ENCODE measurements at places on chromosomes 7 and 10. TPM values are rescaled to one million over a fixed set of nuclear protein-coding genes. Genes with fewer than 3 reads are reported as not detected.

MACROH2A2 gene
- 21.8 TPM for total RNA-seq

AHR gene
- total RNA-seq: 69.5 TPM

RAMP3 gene
- 40.1 TPM for total RNA-seq

CPVL gene
- 79.8 TPM for total RNA-seq

EN2 gene
- 0.22 TPM for total RNA-seq

GIMAP6 gene
- total RNA-seq: 73.6 TPM

ZNF777 gene
- 9.0 TPM for total RNA-seq

OR6V1 gene
- not detected for total RNA-seq

CYP17A1 gene
- 29.1 TPM for total RNA-seq
